ENCODE measurements at places on chromosomes 16 and 17. TPM values are rescaled to one million over a fixed set of nuclear protein-coding genes. Genes with fewer than 3 reads are reported as not detected.

The RAC3 gene
- polyA plus RNA-seq: not detected

The MPP2 gene
- polyA plus RNA-seq: 4.0 TPM

The DNAH17 gene
- 0.38 TPM for polyA plus RNA-seq

The TBC1D3C gene
- polyA plus RNA-seq: not detected

The TPSD1 gene
- not detected for polyA plus RNA-seq

The NKD1 gene
- 0.44 TPM for polyA plus RNA-seq

The SNTB2 gene
- polyA plus RNA-seq: 3.7 TPM

The RHBDL1 gene
- polyA plus RNA-seq: not detected
